ENCODE measurements at places on chromosomes 3 and 15.
A peak's percentile ranks its signal among the peaks of the same experiment; 100 is the strongest.

DNA sequence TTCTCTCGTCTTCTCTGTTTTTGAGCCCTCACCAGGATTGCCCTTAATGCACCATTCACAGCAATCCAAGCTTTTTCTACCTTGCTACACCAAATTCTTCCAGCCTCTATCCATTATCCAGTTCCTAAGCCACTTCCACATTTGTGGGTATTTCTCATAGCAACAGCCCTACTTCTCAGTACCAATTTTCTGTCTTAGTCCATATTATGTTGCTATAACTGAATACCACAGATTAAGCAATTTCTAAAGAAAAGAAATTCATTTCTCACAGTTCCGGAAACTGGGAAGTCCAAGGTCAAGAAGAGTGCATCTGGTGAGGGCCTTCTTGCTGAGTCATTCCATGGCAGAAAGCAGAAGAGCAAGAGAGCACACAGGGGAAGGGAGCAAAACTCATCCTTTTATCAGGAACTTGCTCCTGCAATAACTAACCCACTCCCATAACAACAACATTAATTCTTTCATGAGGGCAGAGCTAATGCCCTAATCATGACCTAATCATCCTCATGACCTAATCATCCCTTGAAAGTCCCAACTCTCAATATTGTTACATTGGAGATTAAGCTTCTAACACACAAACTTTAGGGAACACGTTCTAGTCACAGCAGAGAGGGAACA lies 9.7 kb upstream of the EIF1B start:
- no peak for DNase-seq

- DNase-seq: no peak
Observed at GRCh38 chr3:131470377-131470776, 32.4 kb downstream of the MRPL3 start.

DNA sequence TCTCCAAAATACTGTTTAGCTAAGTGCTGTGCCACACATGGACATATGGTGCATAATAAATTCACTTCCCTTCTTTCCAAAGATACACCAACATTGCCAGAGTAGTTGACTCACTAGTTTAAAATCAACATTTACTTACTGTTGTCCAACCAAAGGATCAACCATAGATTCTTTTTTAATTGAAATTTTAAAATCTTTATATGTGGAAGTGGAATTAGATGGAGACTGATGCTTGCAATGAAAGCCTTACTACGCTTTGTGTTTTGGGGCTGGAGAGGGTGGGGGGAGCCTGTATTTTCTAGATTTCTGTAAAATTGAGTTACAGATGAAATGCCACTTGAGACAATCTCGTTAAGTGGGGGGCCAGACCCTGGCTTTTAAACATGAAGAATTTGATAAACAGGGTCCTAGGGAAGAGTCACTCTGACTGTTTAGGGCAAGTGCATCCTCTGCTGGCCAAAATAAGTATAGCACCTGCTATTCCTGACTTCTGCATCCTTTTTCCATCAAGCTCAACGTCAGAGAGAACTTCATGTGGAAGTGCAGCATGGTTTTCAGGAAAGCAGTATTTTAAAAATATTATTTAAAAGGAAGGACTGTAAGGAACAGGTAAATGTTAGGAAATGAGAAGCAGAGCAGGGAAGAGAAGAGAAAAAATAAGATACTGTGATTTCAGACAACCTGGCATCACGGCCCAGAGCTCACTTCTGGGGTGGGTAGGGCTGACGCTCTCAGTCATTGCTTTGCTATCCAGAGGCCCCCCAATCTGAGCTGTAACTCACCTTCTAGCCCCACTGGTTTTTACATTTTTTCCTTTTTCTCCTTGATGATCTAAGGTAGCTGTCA lies 76.7 kb downstream of the BOC start:
- DNase-seq: peak; percentile 91

GRCh38 chr15:25910832-25911231 lies 47.7 kb upstream of the ATP10A start:
- DNase-seq: no peak

DNA sequence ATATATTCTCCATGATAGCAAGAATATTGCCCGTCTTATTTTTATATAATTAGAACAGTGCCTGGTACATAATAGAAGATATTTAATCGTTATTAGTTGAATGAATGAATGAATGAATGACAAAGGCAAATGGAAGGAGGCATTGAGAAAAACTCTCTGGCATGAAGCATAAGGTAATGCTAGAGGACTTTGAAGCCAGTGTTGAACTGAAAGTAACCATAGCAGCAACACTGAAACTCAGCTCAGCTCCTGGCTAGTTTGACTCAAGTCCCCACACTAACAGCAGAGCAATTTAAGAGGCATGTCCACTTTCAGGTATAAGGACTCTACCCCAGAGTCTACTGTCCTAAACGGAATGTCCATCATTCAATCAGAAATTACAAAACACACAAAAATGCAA lies 227.0 kb downstream of the CPNE4 start:
- DNase-seq: no peak

DNA sequence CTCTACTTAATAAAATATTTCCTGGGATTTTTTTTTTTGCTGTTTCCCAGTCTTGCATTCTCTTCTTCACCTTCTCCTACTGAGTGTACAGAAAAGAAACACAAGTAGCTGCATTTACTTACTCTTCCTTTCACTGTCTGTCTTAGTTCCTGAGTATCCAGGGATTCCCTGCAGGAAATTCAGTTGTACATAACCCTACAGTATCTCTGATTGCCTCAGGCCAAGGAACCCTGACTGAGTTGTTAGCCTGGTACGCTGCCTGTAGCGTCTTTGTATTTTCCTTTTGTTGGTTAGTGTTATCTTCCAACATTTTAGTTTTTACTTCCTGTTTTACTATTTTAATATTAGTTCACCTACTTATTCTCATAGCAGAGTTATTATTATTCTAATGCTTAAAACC lies 142.5 kb upstream of the ROBO1 start:
- DNase-seq: no peak

DNA sequence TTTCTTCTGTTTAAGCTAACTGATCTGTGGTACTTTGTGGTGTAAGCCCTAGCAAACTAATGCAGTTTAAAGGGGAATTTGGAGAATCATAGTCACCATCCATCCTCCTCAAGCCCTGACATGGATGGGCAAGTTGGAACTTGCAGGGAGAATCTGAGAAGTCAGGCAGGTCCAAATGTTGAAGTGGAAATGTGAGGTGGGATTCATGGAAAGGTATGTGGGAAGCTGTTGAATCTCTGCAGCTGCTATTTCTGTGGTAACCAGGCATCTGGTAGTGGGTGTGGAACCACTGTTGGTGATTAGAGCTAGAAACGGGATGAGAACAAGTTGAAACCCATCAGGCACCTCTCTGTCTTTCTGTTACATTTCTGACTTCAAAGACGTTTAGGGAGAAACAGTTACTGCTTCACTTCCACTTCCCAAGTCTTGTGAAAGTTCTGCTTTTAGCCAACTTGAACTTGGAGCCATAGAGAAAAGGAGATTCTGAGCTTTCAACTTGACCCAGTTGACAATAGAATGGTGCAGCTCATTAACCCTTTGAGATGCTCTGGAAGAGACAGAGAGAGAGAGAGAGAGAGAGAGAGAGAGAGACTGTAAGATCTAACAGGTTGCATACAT lies 38.1 kb upstream of the NMNAT3 start:
- DNase-seq: no peak

GRCh38 chr15:92671406-92671805 lies 15.8 kb upstream of the FAM174B start:
- DNase-seq: no peak

GRCh38 chr3:116141724-116142123 lies 303.6 kb downstream of the LSAMP start:
- DNase-seq: no peak

GRCh38 chr15:32706704-32707103 lies 11.1 kb upstream of the GREM1 start:
- no peak for DNase-seq

DNA sequence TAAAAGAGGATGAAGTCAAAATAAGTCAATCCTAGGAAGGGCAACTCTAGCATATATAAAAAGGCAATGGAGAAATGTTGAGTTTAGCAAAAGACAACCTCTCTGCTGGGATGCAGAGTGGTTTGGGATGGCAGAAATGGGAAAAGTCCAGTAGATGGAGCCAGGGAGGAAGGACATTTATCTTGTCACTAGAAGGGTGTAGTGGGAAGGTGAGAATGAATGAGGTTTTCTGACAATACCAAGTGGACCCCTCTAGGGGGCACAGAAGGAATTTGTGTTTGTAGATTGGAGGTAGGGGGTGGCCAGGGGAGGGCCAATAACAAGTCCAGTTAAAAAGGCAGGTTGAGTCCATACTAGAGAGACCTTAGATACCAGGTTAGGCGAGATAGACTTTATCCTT lies 80.0 kb downstream of the THSD4 start:
- no peak for DNase-seq

DNA sequence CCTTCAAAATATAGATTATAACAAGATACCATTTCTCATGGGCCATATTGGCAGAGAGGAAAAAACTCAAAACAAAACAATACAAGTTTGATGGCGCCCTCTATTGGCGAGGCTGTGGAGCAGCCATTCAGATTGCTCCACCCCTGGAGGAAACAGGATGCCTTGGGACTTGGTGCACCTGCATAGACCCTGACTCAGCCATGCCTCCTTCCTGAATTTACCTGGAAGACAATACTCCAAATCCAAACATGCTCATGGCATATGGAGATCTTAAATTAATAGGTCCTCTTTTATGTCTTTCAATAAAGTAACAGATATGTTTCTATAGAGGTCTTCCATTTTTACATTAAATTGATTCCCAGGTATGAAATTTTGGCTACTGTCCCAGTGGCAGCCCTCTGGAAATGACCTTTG lies 90.0 kb downstream of the APBA2 start:
- DNase-seq: no peak

DNA sequence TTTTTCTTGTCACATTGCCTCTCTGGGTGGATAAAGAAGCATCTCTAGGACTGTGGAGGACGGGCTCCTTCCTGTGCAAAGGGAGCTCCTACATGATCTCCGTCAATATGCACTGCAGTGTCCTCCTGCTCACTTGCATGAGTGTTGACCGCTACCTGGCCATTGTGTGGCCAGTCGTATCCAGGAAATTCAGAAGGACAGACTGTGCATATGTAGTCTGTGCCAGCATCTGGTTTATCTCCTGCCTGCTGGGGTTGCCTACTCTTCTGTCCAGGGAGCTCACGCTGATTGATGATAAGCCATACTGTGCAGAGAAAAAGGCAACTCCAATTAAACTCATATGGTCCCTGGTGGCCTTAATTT lies 478 bp downstream of the GPR15 start:
- no peak for DNase-seq

DNA sequence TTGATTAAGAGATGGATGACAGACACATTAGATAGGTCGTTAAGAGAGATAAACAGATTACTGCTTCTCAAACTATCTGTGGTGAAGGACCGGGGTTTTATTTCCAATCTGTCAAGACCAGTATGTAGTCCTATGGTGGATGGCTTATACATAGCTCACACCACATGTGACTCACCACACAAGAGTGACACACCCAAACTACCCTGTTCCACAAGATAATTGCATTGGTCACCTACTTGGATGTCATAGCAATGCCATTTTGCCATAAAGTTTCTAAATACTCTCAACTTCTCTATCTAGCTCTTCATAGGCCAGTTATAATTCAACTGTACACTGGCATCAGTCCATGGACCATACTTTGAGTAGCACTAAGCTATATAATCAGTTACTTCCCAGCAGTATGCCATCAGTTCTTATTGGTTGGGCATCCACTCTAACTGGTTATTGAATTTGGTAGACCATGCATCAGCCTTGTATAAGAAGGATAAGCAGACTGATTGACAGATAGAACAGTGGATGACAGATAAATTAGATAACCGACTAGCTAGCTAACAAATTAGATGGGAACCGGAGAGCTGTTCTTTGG lies 11.6 kb downstream of the WWTR1 start:
- DNase-seq: no peak

DNA sequence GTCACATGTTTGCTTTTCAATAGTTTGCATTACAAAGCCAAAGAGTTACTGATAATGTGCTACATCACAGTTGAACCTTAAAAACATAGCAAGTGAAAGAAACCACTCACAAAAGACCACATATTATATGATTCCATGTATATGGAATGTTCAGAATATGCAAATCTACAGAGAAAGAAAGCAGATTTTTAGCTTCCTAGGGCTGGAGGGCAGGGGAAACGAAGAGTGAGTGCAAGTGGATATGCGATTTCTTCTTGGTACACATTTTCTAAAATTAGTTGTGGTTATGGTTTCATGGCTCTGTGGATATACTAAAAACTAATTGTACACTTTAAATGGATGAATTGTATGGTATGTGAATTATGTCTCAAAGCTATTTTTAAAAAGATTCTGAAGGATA lies 4.0 kb upstream of the GBE1 start:
- DNase-seq: no peak

DNA sequence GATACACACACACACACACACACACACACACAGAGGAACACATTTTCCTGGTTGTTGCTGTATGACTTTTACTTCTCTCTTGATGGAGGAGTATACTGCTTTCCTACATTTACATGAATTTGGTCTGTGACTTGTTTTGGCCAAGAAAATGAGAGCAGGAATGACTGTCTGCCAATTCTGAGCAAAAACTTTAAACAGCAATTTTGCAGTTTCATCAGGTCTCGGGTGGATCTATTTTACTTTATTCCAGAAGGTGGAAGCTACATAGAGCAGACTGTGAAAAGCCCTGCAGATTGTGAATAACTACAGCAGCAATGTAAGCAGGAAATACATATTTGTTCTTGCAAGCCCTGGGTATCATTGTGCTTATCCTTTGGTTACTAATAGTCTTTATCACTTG lies 1350.0 kb upstream of the EPHA6 start:
- peak; percentile 9 for DNase-seq

DNA sequence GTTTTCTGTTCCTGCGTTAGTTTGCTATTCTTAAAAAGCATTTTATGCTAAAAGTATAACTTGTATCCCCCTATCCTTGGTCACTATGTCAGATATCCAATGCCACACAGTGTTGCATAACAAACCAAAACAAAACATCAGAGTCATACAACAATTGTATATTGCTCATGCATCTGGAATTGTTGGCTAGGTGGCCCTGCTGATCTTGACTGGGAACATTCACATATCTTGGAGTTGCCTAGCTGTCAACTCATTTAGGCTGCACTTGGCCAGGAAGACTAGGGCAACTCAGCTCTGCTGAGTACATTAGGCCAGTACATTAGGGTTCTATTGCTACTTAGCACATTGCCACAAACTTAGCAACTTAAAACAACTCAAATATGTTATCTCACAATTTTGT lies 706.5 kb upstream of the UBE2E2 start:
- DNase-seq: no peak

DNA sequence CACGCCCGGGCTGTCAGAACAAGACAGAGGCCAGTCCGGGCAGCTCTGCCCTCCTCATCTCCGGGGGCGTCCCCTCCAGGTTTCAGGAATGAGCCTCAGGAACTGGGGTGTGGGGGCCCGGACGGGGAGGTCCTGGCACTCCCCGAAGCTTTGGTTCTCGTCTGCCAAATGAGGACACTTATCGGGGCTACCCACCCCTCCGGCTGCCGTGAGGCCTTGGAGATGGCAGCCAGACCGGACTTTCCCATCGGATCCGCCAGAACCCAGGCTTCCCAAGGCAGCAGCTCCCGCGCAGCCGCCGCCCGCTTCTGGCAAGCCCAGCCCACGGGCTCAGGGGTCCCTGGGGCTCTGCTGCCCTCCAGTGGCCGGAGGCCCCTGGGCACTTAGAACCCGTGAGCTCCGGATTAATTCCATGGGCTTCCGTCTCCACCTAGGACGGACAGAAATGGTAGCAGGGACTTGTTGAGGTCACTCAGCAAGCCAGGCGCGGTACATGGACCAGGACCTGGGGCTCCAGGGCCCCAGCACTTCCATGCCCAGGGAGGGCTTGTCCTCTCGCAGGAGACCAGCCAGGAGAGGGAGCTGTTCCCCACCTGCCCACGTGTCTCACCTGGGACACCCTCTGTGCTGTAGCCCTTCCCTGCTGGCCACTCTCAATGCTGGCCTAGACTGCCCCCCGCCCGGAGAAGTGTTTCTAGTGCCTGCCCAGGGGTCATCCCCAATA lies 89.4 kb downstream of the LINGO1 start:
- peak; percentile 78 for DNase-seq

Data from muscle of back (tissue), 13 donors.